ENCODE measurements at places on chromosomes 3 and 15. TPM values are rescaled to one million over a fixed set of nuclear protein-coding genes. Genes with fewer than 3 reads are reported as not detected.

- no peak for DNase-seq
Observed at GRCh38 chr3:140434261-140434905, 243.5 kb upstream of the TRIM42 start.

Gene MTMR10
- total RNA-seq: 17.3 TPM

DNA sequence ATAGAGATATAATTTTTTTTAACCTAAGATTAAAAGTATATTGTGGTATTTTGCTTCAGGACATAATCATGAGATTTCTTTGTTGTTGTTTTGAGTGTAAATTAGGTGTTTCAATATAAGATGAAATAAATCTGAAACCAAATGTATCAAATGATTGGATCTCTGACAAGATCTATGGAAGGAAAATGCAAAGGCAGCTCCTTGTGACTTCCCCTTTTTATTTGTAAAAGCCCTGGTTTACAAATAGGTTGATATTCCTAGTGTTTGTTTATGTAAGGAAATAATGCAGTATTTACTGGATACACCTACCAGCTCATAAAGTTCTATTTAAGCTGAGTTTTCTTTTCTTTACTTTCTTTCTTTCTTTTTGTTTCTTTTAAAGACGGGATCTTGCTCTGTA is 35.9 kb downstream of the STT3B start:
- no peak for DNase-seq

GRCh38 chr3:50010959-50011358 is 71.0 kb downstream of the RBM6 start:
- no peak for DNase-seq

- no peak for DNase-seq
Observed at GRCh38 chr3:7787871-7788828, 713.5 kb upstream of the LMCD1 start.

GRCh38 chr3:110932567-110932966 is 139.0 kb upstream of the NECTIN3 start:
- no peak for DNase-seq

DNA sequence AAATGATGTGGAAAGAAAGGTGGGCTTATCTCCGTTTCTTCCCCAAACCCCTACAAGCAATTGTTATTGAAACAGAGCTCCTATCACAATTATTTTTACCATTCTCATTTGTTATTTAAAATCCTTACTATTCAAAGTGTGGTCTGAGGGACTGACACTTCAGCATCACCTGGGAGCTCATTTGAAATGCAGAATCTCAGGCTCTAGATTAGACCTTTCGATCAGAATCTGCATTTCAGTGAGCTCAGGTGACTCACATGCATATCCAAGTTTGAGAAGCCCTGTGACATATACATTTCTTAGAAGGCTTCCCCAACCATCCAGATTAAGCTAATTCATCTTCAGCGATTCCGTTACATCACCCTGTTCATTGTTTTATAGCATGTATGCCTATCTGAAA is 145.0 kb downstream of the KCNH8 start:
- DNase-seq: no peak

GRCh38 chr3:12656193-12656592 is 7.7 kb downstream of the RAF1 start:
- DNase-seq: no peak

Gene RPL39L
- total RNA-seq: 11.3 TPM

GRCh38 chr3:158712443-158712842 is 19.8 kb downstream of the RARRES1 start:
- DNase-seq: no peak

- no peak for DNase-seq
Observed at GRCh38 chr3:190357468-190357867, 30.5 kb upstream of the CLDN16 start.

DNA sequence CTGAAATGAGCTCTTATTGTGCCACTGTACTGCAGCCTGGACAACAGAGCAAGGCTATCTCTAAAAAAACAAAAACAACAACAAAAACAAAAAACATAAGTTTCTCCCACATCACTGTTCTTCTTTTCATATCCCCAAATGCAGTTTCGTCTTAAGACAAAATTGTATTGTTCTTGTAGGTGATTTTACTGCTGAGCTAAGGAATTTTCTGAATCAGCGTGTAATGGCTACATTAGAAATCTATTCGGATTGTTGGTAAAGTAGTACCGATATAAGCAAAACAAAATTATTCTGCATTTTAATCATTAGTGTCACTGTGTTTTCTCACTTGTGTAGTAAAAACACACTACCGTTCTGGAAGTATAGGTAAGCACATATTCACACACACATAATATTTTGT is 512.5 kb downstream of the ROBO1 start:
- DNase-seq: no peak

- no peak for DNase-seq
Observed at GRCh38 chr3:169999433-169999832, 32.8 kb downstream of the SEC62 start.

DNA sequence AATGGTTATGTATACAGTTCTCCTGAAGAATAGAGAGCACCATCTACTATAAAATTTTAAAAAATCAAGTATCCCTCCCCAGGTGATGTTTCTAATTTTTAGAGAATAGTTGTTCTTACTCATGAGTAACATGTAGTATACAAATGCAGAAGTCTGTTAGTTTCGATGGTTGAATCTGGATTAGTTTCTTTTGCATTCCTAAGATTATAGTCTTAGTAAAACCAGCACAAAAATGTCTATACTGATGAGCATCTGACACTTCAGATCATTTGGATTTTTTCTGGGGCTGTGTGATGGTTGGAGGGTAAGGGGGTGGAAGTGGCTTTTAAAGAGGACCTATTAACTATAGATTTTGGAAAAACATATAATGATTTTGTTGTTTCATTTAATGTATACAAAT is 167.3 kb upstream of the SGO1 start:
- DNase-seq: no peak

Gene GLT8D1
- 34.9 TPM for total RNA-seq

Gene FBXL22
- 0.84 TPM for total RNA-seq

DNA sequence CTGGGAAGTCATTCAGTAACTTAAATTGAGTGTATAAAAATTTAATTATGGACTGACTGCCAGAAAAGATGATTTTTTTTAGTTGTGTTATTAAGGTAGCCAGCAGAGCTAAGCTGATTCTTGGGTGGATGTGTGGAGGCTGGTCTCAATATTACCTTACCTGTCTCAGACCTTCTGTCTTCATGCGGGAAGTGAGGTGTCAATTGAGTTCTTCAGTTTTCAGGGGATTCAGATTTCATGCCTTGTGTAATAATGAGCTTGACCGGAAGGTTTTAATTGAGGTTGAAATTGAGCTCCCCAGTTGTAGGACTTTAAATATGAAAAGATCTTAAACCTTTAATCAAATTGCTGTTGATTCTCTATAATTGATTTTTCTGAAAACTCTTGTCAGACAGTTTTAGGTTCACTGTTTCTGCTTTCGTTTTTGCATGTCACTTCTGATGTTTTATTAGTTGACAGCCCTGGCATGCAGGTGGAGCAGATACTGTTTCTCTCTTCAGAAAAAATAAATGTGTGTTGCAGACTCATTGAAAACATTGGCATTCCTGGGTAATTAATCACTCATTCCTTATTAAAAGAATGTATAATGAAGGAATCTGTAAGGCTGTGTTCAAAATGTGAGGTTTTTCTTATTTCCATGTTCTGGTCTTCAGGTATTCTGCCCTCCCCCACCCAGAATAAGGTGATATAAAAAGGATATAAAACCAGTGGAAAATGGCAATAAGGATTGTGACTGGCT is 54.5 kb downstream of the PSMD6 start:
- DNase-seq: no peak

- no peak for DNase-seq
Observed at GRCh38 chr15:37122703-37123102, 22.4 kb upstream of the MEIS2 start.

DNA sequence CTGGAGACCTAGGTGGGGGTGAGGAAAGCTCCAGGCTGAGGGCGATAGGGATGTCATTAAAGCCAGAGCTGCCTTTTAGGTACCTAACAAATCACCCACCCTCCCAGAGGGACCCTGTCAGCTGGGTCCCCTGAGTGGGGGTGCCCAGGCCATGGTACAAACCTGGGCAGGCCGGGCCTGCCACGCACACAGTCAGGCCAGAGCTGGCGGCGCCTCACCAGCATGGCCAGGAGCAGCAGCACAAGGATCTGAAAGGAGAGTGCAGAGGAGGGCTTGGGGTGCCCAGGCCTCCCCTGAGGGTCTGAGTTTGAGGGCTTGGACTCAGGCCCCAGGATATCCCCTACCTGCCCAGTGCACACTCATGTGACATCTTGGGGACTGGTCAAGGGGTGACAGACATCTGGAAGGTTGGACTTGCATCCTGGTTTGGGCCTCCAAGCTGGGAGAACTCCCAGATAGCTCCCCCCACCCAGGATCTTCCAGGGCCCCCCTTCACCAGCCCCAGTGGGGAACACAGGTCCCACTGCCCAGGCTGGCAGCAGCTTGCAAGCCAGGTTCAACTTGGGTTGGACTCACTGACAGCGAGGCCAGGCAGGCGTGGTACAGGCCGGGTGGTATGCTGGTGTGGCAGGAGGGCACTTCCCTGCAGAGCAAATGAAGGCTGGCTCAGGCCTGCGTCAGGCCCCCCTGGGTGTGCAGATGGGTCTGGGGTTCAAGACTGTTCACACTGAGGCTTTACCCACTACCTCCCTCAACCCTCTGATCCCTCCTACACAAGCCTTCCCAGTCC is 5.2 kb downstream of the STRA6 start:
- no peak for DNase-seq

Gene TRAT1
- total RNA-seq: 27.2 TPM

DNA sequence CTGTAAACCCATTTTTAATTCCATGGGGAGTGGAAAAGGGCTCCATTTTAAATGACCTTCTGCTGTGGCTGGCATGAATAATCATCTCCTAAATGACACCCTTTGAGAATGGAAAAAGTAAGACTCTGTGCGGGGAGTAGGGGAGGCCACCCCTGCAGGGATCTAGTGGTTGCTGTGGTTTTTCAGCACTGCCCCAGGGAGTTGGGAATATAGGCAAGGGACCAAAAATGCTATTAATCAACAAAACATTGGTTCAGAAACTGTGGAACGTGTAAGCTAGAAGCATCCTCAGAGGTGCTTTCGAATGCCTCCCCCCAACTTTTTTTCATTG is 30.1 kb upstream of the ADAMTS7 start:
- DNase-seq: no peak

Gene GOLGA6L7
- not detected for total RNA-seq

Gene CPLX3
- not detected for total RNA-seq

DNA sequence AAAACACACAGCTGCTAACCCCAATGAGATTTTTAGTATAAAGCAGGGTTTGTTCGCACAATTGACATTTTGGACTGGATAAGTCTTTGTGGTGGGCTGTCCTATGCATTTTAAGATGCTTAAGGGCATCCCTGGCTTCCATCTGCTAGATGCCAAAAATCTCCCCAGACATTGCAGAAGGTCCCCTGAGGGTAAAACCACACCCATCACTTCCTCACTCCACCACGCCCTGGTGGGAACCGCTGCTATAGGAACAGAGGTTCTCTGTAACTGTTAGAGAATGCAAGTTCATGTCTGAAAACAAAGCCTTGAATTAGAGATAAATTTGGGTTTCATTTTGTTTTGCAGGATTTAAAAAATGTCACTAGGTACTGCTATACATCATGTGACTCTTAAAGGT is 67.7 kb downstream of the ARHGEF26 start:
- DNase-seq: no peak

- no peak for DNase-seq
Observed at GRCh38 chr3:112170046-112170445, 37.0 kb upstream of the GCSAM start.

GRCh38 chr15:76480267-76480666 is 143.7 kb downstream of the ISL2 start:
- no peak for DNase-seq

Gene CYP1A2
- total RNA-seq: not detected

- no peak for DNase-seq
Observed at GRCh38 chr3:128449111-128449638, 17.5 kb downstream of the DNAJB8 start.

DNA sequence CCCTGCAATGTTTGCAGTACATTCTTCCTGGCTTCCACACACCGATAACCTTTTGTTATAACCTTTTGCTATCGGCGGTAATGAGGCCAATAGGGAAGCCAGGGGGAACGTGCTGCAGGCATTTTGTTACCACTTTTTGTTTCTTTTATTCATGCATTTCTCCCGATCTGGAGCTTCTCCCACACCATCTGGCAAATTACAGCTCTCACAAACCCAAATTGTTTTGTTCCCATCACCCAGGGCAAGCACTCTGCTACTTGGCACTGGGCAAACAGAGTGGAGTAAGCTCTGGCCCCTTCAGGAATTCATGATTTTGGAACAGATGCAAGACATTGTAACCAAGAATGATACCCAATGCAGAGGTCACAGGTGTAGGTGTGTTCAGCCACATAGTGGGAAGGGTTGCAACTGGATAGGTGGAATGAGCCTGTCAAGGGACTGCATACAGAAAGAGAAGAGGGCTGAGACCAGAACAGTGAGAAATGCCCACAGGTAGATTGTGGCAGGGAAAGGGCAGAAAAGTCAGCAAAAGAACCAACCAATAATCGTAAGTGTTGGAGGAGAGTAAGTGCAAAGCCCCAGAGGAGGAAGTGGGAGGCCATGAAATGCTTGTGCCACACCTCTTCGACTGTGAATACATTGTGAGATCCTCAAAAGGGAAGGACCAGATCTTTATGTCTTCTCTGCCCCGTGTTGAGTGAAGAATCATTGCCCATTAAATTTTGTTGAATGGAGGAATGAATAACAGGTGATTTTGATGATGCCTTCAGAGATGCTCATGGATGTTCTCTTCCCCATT is 45.8 kb downstream of the PARP15 start:
- no peak for DNase-seq

DNA sequence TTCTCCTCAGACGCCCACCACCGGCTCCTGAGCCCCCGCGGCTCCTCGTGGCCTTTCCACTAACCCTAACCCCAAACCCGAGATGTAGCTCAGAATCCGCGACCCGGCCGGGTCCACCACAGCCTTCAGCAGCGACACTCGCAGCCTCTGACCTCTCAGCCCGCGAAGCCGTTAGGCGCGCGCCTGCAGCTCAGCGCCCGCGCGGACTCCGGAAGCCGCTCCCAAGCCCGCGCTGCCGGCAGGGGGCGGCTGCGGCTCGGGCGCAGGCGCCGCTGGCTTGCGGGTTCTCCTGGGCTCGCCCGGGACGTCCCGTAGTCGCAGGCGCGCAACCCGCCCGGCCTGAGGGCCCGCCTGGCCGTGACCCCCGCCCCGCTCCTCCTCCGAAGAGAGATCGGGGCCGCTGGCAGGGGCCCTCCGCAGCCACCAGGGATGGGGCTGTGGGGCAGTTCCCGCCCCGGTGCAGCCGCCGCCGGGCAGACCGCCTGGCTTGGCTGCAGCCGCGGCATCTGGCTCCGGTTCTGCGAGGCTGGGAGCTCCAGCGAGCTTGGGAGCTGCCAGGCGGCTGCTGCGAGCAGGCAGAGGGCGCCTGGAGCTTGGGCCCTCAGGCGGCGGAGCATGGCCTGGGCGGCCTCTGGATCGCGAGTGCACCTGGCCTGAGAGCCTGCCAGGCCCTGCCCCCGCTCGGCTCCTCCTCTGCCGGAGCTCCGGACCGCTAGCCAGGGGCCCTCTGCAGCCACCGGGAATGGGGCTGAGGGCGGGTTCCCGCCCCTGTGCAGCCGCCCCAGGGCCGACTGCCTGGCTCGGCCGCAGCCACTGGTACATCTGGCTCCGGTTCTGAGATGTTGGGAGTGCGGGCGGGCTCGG is 120.7 kb downstream of the LMLN start:
- DNase-seq: peak; percentile 65

Measured in CD8-positive, alpha-beta memory T cell (primary cell).